ENCODE measurements at places on chromosomes 6 and 20.

DNA sequence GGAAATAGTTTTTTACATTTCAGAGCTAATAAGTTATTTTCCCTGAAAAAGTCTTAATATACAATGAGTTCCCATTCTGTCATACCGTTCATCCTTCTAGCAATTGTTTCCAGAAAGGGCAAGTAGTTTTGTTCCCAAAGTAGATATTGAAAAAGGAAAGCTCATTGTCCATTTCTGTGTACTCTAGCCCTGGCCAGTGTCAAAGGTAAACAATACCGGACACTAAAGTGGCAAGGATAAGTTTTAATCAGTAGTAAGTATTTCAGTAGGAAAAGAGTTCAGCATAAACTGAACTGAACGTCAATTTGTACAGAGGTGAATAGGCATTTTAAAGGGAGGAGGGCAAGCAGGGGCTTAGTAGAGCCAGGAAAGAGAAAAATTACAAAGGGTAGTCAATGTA lies 43.5 kb upstream of the CALHM6 start:
- no peak for DNase-seq

GRCh38 chr6:69022993-69023392 lies 387.9 kb downstream of the ADGRB3 start:
- DNase-seq: no peak

- DNase-seq: no peak
Observed at GRCh38 chr6:97594844-97595243, 311.8 kb upstream of the MMS22L start.

GRCh38 chr20:17993546-17993945 lies 24.7 kb downstream of the MGME1 start:
- no peak for DNase-seq

DNA sequence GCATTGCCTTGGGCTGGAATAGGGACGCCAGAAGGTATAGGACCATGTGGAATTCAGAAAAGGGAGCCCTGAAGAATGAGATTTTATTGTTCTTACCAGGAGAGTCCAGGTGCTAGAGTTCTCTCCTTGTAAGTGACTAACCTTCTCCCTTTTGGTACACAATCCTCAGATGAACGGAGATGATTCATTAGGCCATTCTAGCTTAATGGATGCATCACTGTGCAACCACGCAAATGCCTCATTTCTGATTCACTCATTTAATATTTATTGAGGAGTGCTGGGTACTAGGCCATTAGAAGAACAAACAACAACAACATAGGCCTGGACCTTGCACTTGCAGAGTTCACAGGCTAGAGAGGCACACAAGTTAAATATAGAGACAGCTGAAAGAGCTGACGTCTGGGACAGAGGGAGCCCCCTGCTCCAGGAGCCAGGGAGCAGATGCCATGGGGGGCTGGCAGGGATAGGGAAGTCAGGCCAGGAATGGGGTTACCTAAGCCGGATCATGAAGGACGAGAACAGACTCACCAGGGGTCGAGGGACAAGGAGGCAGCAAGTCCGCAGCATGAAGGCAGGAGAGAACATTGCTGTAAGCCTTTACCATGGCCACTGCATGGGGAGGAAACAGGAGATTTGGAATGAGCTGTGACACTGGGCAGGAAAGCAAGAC lies 179.5 kb upstream of the AKAP12 start:
- DNase-seq: no peak

GRCh38 chr20:1538655-1539054 lies 18.9 kb downstream of the SIRPD start:
- DNase-seq: no peak

GRCh38 chr6:131950767-131951575 lies at the start of gene CCN2:
TSS of gene CCN2 (minus strand) at chr6:131951372. CDS start at chr6:131951172, 200 bp downstream.
- DNase-seq: peak; percentile 28

- DNase-seq: no peak
Observed at GRCh38 chr6:47111685-47112084, 69.6 kb upstream of the ADGRF1 start.

DNA sequence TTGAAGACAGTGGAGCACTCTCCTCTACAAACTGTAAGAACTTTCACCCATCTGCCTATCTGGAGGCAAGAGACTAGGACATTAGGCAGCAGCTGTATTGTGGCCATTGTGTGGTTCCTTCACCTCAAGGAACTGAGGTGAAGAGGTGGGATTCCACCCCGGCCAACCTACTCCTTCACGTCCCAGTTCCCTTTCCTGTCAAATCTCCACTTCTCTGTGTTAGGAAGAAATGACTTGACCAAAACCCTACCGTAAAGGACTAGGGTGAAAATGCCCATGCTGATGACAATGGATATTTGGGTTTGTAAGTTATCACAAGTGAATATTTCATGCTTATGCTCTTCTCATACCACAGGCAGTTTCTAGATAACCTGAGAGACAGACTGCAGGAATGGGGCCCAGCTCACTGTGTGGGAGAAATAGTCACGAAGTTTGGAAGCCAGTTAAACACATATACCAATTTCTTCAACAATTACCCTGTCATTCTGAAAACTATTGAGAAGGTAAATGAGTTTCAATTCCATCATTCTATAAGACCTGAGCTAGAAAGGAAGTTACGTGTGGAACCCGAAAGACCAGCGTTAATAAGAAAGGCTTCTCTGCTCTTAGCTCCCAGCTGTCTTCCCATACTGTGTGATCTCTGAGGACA lies 86.6 kb downstream of the ECT2L start:
- DNase-seq: no peak

- no peak for DNase-seq
Observed at GRCh38 chr6:11492464-11493290, 44.9 kb upstream of the TMEM170B start.

- no peak for DNase-seq
Observed at GRCh38 chr20:31864521-31865400, 5.6 kb downstream of the DUSP15 start.

DNA sequence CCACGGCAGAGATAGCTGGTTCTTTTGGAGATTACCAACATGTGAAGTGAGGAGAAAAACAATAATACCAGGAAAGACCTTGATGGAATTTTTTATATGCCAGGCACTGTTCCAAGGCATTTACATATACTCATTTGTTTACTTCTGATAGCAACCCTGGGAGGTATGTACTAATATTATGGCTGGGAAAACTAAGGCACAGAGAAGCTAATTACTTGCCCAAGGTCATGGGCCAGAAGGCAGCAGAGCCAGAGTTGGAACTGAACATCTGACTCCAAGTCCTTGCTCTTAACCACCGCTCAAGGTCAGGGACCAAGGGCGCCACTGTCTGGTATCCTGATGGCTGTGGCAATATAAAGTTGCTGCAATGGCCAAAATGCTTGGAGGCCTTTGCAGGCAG lies 97.0 kb upstream of the KCNG1 start:
- DNase-seq: no peak

DNA sequence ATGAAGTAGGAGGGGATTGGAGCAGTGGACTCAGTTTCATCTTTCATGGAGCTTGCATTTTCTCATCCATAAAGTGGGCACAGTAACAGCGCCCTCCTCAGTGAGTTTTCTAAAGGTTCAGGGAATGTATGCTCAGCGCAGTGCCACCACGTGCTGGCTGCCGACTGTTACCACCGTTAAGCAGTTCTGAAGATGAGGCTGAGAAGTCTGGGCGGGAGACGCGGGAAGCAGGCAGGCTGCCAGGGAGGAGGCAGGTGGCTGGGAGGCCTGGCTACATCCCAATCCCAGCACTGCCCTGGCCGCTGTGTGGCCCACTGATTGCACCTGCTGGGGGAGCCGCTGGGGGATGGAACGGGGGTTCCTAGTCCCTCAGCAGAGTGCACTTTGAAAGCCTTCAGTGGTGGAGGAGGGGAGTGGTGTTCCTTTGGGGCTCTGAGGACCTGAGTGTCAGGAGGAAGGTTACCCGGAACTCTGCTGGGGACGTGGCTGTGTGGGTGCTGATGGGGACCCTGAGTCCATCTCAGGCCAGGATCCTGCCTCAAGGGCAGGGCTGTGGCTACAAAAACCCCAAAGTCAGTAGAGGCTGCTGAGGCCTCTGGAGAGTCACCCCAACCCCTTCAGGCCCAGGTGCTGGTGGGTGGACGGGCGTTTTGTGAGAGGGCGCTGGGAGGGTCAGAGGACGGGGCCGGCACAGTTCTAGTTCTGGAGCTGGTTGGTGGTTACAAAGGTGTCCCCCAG lies 28.0 kb upstream of the PHACTR3 start:
- DNase-seq: no peak

GRCh38 chr20:44596010-44596409 lies 13.6 kb downstream of the PKIG start:
- DNase-seq: no peak

DNA sequence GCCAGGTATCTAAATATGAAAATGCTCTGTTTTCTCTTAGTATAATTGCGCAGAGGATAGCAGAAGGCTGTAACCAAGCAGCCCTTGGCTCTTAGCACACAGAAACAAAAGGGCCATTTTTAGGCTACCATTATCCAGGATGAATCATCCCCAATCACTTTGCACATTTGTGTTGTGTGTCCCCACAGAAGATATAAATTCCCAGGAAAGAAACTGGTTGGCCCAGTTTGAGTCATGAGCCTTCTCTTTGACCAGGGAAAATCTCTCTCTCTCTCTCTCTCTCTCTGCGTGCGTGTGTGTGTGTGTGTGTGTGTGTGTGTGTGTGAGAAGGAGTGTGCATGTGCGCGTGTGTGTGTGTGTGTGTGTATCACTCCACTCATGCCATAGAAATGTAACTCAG lies 178.5 kb downstream of the FRK start:
- no peak for DNase-seq

DNA sequence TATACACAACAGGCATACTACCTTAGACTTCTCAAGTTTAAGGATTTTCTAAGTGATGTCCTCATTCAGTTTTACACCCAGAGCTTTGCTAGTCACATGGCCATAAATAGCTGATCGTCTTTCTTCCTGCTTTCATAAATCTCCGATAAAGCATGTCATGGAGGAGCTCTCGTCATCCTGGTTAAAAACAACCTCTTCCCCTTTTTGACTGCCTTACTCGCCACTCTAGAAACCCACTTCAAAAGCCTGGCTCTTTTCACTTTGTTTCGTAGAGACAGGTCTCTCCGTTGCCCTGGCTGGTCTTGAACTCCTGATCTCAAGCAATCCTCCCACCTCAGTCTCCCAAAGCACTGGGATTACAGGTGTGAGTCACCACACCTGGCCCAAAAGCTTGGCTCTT lies 67.0 kb upstream of the SMIM29 start:
- DNase-seq: no peak

Measured in NCI-H2081 (cell line).